ENCODE measurements at places on chromosomes 5 and 9.

DNA sequence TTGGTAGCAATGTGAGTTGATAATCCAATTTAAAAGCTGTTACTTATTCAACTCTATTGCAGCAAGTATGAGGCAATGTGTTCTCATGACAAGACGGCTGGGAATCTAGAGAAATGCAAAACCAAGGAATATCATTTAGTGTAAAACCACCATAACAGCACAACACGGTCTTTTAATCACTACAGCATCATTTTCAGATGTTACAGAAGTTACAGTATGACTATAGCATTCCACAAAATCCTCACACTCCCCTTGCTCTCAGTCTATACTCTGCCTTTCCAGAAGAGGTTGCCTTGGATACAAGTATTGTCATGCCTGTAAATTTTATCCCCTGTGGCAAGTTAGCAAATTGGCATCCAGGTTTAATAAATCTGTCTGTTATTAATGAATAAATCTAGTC is 28.6 kb upstream of the TAS2R1 start:
- DNase-seq, result no peak

DNA sequence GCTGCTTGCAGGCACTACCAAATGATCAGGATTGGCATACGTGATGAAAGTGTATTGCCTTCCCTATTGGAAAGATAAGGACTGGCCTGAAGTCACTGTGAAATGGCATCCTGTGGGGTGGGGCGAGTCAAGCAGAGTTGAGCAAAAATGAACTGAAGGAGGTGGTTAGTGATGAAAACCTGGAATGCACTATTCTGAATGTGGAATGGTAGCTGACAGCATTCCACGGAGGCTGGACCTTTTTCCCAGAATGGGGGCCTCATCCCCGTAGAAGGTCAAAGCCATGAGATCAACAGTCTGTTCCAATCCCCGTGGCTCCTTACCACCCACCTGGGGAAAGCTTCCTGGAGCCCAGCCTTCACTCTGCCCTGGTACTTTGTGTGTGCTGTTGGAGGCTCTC is 37.7 kb downstream of the ASS1 start:
- no peak for DNase-seq

GRCh38 chr9:90642570-90643539 is at the start of gene DIRAS2:
Gene DIRAS2, minus strand, starts transcription at chr9:90642824. Its CDS starts 28,997 bp downstream, at chr9:90613827.
- DNase-seq, result no peak

GRCh38 chr9:130150779-130151382 is 21.3 kb upstream of the NCS1 start:
- no peak for DNase-seq

DNA sequence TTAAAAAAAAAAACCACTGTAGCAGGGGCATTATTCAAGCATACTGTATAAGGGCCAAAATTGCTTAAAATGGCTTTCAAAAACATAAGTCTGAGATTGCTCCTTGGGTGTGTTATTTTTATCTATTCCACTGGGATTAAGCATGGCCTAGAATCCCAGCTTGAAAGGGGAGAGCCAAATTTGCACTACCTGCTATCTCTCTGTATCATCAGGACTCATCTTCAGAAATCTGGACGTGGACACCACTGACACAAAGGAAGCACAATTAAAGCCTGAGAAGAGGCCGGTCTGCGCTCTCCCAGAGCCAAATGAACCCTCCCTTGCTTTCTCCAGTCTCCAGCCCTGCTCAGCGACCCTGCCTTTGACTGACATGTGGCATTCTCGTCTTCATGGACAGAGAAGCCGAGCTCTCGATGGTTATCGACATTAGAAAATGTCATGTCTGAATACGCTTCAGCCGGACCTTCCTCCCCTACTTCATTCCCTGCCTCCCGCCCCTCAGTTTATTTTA is 151.3 kb downstream of the EBF1 start:
- no peak for DNase-seq

DNA sequence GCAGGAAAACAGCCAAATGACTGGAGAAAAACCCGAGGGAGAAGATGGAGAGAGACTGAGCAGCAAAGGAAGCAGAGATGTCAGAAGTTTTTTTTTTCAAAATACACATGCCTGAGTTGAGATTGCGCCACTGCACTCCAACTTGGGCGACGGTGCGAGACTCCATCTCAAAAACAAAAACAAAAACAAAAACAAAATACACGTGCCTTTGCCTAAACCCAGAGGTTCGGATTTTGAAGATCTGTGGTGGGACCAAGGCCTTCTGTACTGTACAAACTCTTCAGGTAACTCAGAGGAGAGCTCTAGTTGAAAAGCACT is 38.8 kb upstream of the FBXW11 start:
- no peak for DNase-seq

GRCh38 chr5:120103495-120103894 is 360.6 kb upstream of the PRR16 start:
- no peak for DNase-seq

DNA sequence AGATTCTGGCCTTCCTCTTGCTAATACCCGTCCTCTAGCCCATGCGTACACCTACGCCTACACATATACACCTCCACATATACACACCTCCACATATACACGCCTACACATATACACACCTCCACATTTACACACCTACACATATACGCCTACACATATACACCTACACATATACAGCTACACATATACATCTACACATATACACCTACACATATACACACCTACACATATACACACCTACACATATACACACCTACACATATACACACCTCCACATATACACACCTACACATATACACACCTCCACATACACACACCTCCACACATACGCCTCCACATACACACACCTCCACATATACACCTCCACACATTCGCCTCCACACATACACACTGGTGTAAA is 27.2 kb downstream of the AK3 start:
- no peak for DNase-seq

DNA sequence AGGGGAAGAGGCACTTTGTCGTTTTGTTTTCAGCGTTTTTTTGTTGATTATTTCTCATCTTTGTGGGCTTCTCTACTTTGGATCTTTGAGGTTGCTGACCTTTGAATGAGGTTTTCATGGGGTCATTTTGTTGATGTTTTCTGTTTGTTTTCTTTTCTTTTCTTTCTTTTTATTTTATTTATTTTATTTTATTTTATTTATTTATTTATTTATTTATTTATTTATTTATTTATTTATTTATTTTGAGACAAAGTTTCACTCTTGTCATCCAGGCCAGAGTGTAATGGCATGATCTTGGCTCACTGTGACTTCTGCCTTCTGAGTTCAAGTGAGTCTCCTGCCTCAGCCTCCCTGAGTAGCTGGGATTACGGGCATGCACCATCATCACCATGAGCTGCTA is 946.7 kb downstream of the TLE4 start:
- no peak for DNase-seq

- no peak for DNase-seq
These were observed 43.9 kb upstream of the MTAP start for GRCh38 chr9:21758540-21758939.
